ENCODE measurements at places on chromosomes 4 and X.

DNA sequence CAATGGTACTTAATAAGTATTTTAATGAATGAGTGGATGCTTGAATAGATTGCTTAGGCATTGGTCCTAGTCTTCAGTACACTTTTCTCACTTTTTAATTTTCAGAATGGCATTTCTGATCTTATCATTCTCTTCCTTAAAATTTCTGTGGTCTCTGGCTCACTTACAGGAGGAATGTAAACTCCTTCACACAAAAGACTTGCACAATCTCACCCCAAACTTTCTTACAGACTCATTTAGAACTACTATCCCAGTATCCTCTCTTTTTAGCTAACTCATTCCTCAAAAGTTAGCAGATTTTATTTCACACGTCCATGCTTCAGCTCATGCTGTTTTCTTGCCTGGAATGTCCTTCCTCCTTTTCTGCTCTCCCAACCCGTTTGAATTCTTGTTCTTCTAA, 350.1 kb downstream of the GRXCR1 start:
- DNase-seq = no peak

GRCh38 chr4:76989391-76990061, 40.0 kb downstream of the SEPTIN11 start:
- no peak for DNase-seq

DNA sequence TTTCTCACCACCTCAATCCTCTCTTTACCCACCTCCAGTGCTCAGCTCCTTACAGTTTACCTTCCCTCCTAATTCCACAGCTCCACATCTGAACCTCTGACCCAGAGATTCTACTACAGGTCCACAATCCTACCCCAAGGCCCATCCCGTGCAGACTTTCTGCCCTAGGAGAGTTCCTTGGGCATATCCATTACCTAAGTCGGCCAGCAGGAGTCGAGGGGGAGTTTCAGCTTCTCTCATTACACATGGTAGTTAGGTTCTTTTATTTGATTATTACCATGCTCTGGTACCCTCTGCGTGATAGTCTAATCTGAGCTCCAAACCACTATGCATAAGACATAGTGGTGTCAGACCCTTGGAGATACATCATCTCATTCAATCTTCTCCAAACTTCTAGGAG, 117.9 kb downstream of the SH3RF1 start:
- DNase-seq = no peak

DNA sequence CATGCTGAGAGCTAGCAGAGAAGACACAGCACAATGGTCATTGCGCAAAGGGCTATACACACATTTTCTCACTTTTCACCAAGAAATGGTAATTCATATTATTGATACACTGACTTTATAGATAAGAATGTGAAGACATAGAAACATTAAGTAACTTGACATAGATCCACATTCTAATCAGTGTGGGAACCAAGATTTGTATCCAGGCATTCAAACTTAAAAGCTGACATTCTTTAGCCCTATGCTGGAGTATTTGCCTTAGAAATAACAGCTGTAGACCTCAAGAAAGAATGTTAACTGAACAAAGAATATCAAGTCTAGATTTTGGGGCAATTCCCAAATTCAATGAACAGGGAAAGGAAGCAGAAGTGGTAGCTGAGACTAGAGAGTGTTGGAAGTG, 384.8 kb downstream of the IL15 start:
- no peak for DNase-seq

GRCh38 chrX:103361798-103362197, 5.5 kb downstream of the TCEAL9 start:
- no peak for DNase-seq

- DNase-seq = no peak
Measured at GRCh38 chrX:28585767-28586166, 1.5 kb upstream of the IL1RAPL1 start.
